ENCODE measurements at places on chromosomes 11 and 22.

DNA sequence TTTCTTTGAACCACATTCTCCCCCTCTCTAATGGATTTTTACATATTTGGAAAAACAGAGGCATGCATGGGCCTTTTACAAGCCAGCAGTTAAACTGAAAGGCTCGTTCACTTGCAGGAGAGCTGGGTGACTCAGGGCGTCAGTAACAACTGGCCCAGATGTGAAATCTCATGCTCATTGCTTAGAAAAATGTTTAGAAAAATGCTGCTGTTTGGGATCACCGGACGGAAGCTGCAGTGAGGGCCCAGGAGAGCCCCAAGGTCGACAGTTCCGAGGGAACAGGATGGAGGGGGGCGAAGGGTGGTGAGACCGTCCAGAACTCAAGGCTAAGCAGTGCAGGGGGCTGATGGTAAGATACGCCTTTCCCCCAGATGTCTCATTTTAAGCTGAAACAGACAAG, 41.7 kb upstream of the SMTN start:
- no peak for DNase-seq

- no peak for DNase-seq
Measured at GRCh38 chr11:6320411-6321155, at the start of gene CAVIN3. Gene CAVIN3, minus strand, starts transcription at chr11:6320501. Its CDS starts 25 bp downstream, at chr11:6320476.

GRCh38 chr22:27799827-27800249, 1.7 kb downstream of the MN1 start:
- no peak for DNase-seq

DNA sequence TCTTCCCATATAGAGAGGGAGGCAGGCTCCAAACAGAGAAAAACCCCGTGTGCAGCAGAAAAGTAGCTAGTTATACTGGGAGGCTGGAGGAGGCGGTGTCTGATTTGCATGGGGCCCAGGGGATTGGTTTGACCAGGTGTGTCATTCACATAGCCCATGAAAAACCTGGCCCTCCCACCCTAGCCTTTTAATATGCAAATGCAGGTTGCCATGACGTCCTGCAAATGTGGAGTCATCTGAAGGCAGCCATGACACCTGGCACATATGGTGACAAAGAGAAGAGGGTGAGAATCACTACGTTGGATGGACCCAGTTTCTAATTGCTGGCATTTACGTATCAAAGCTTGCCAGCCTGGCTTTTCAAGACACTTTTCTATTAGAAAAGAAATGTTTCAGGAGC, 57.8 kb downstream of the FAM181B start:
- DNase-seq, result no peak

- no peak for DNase-seq
Measured at GRCh38 chr11:100098560-100098959, 588.5 kb upstream of the ARHGAP42 start.

GRCh38 chr11:26202754-26203153, 129.2 kb upstream of the ANO3 start:
- DNase-seq, result no peak

GRCh38 chr22:27420817-27421361, 380.7 kb downstream of the MN1 start:
- DNase-seq, result no peak

GRCh38 chr22:49997932-49998717, 14.4 kb downstream of the IL17REL start:
- no peak for DNase-seq

- no peak for DNase-seq
Measured at GRCh38 chr22:19871023-19871844, 16.6 kb upstream of the GNB1L start.

GRCh38 chr11:118289401-118289800, 15.1 kb upstream of the CD3E start:
- no peak for DNase-seq

- no peak for DNase-seq
Measured at GRCh38 chr11:32448232-32448631, 12.9 kb upstream of the WT1 start.

GRCh38 chr22:45686004-45686403, 14.4 kb downstream of the ATXN10 start:
- no peak for DNase-seq

GRCh38 chr11:124837491-124837856, 27.8 kb upstream of the ROBO3 start:
- no peak for DNase-seq

Data from stimulated activated CD4-positive, alpha-beta T cell treated with anti-CD3 and anti-CD28 coated beads, Interleukin-1b, Interleukin-23, amount 100 ng/mL, for 4 hours (primary cell).